ENCODE measurements at places on chromosomes 5 and 9. TPM values are rescaled to one million over a fixed set of nuclear protein-coding genes. Genes with fewer than 3 reads are reported as not detected.

Gene PITX1
- total RNA-seq: 12.6 TPM

Gene OR13J1
- not detected for total RNA-seq

Gene KIAA0825
- 5.5 TPM for total RNA-seq

Gene GLRA1
- not detected for total RNA-seq

Gene ADGRV1
- 0.50 TPM for total RNA-seq

Gene LRRC19
- total RNA-seq: not detected

Gene PPP3R2
- not detected for total RNA-seq

Gene NR2F1-AS1
- 31.4 TPM for total RNA-seq

Gene ERCC6L2
- total RNA-seq: 70.0 TPM

Gene PCDHGC4
- 6.0 TPM for total RNA-seq

Gene PDGFRB
- 126 TPM for total RNA-seq

Gene ANKRD34B
- not detected for total RNA-seq

Gene HSPB3
- total RNA-seq: 0.33 TPM

Gene PCDHGA8
- 5.6 TPM for total RNA-seq

Gene SPINK5
- total RNA-seq: not detected

Gene PCDHB4
- total RNA-seq: 0.17 TPM

Gene PCDHGA5
- total RNA-seq: 2.8 TPM

Gene SURF1
- 30.8 TPM for total RNA-seq

Gene DRD1
- total RNA-seq: under 0.01 TPM

Gene SLC6A19
- total RNA-seq: not detected

Gene SPIN1
- total RNA-seq: 104 TPM

Gene S100Z
- total RNA-seq: not detected

Gene ENG
- 36.8 TPM for total RNA-seq

Gene MARCOL
- total RNA-seq: not detected

Gene PSD2
- total RNA-seq: 0.17 TPM

Gene IL7R
- total RNA-seq: 2.2 TPM

Gene SPATA31C1
- total RNA-seq: not detected

Gene TNC
- 85.3 TPM for total RNA-seq

Gene NSG2
- total RNA-seq: not detected

Gene ADAMTS12
- total RNA-seq: 12.1 TPM

Gene IFNA13
- not detected for total RNA-seq

Gene SNCAIP
- 0.66 TPM for total RNA-seq

Gene FOXD4L4
- total RNA-seq: 0.29 TPM

Gene SLIT3
- 15.9 TPM for total RNA-seq

Gene LRRC70
- 0.50 TPM for total RNA-seq

Gene ARID3C
- total RNA-seq: not detected

Gene OR1Q1
- total RNA-seq: not detected

Gene SEMA6A
- 0.66 TPM for total RNA-seq

Gene PAEP
- total RNA-seq: not detected

Gene MRNIP
- 21.2 TPM for total RNA-seq

Gene ADGRD2
- total RNA-seq: not detected

Gene RNF183
- not detected for total RNA-seq

Gene PDZD2
- total RNA-seq: 0.50 TPM

Gene PCDHB15
- total RNA-seq: under 0.01 TPM

Gene PTGR1
- total RNA-seq: 161 TPM

Gene SURF6
- 9.6 TPM for total RNA-seq

Gene IFNA21
- total RNA-seq: not detected

Gene ADAMTS16
- 0.17 TPM for total RNA-seq

Data from smooth muscle cell of trachea (primary cell).